CD4-positive, alpha-beta T cell treated with Interferon alpha-2 for 1 hour (primary cell): ENCODE measurements at places on chromosomes 4 and X.

- peak; percentile 3 for DNase-seq
Measured at GRCh38 chr4:41934514-41934900, 722 bp upstream of the TMEM33 start.

GRCh38 chrX:39935411-39936064, 162.2 kb downstream of the BCOR start:
- no peak for DNase-seq

- no peak for DNase-seq
Measured at GRCh38 chr4:139658185-139658584, 7.4 kb upstream of the MGST2 start.

- no peak for DNase-seq
Measured at GRCh38 chr4:124768596-124769365, 56.2 kb upstream of the ANKRD50 start.

- DNase-seq: no peak
Measured at GRCh38 chrX:10574663-10575062, 45.7 kb downstream of the MID1 start.

DNA sequence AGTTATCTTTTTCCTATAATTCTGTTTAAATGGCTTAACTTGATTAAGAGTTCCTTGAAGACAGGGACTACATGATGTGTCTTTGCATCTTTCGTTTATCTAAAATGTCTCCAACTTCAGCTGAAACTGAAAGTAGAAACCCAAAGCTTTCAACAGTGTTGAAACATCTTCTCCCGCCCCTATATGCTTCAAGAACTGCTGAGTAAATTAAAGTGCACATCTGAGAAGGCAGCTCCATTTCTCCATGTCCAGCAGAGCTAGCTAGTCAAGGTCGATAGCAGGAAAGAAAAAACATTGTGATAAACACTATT, 185.7 kb upstream of the TBL1X start:
- DNase-seq: peak; percentile 26

DNA sequence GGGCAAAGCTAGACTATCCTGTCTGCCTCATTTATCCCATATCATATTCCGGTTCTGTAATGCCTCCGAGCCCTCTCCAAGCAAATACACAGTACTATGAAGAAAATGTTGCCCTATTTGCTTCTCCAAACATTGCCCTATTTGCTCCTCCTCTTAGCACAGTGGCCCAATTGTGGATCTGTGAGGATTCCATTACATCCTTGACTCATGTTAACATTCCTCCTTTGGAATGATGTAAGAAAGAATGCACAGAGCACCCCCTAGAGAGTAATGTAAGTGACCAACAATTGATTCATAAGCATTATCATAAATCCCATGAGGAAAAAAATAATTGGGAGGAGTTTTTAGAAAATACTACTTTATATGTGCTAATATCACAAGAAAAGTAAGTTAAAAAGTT, 11.3 kb upstream of the BTC start:
- DNase-seq: no peak

- no peak for DNase-seq
Measured at GRCh38 chr4:159395693-159396092, 292.8 kb downstream of the RAPGEF2 start.

GRCh38 chr4:147689067-147689466, 5.1 kb upstream of the PRMT9 start:
- DNase-seq: no peak

DNA sequence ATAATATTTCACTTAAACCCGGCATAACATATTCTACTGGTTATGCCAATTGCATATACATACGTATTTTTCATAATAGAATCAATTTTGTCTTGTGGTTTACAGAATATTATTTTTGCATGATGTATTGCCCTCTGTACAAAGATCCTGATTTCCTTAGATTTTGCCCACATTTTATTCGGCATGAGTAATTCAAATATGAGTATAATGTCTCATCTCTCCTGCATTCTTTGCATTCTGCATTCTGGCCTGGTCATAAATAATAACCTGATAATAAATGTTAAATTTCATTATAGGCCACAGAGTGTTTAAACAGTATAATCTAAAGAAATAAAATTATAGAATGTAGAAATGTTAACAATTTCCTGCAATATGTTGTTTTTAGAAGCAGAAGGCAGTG, 205.3 kb downstream of the TLL1 start:
- no peak for DNase-seq

DNA sequence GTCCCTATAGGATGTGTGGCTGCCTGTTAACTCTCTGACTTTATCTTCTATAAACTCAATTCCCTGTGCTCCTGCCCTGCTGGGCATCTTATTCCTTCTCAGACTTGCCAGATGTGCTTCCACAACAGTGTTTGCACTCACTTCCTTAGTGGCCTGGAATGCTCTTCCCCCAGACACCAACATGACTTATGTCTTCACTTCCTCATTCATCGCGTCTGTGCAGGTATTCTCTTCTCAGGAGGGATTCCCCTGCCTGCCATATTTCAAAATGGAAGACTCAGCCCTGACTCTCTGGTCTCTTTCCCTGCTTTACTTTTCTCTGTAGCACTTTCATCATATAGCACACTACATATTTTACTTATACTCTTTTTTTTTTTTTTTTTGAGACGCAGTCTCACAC, 344.0 kb downstream of the CENPC start:
- DNase-seq: no peak

DNA sequence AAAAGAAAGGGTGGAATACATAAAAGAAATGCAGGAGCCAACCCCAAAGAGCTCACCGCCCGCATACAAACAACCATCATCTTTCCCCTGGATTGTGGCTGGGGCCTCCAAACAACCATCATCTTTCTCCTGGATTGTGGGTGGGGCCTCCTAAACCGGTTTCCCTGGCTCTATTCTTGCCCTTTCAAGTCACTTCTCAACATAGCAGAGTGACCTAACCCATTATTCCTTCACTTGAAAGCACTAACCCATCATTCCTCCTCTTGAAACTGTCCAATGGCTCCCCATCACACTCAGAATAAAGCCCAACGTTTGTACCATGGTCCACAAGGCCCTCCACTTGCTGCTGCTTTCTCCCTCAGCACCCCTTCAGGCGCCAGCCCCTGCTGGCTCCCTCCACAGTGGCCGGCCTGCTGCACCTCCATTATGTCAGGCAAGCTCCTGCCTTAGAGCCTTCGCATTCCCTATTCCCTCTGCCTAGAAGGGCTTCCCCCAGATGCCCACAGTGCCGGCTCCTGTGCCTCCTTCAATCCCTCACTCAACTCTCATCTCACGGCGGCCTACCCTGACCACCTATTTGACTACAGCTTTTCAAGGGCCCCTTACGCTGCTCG, 24.1 kb downstream of the SMIM43 start:
- DNase-seq: no peak

- DNase-seq: no peak
Measured at GRCh38 chr4:109266236-109266635, 36.2 kb downstream of the COL25A1 start.

- DNase-seq: no peak
Measured at GRCh38 chr4:165210566-165210965, 3.2 kb downstream of the KLHL2 start.

DNA sequence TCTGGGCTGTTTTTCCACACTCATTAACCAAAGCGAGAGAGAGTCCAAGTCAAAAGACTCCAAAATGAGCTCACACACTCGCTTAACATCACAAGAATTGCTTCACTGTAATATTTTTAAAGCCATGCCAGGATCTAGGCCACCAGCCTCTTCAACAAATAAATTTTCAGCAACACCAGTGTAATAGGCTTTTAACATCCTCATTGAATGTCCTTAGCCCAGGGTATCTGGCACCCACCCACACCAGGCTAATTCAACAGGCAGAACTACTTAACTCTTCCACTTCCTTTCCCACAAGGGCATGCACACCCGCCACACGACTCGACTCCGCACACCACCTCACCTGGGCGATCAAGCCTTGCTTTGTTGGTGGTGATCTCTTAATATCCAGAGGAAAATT, 34.2 kb downstream of the FAT1 start:
- DNase-seq: no peak

GRCh38 chr4:105135785-105136184, 10.9 kb upstream of the TET2 start:
- no peak for DNase-seq
